ENCODE measurements at places on chromosomes 7 and 10.

GRCh38 chr10:18362892-18363291 is 222.7 kb downstream of the CACNB2 start:
- H3K27me3 ChIP-seq = peaks cover 12% of the 10 kb centered on the region
- H3K4me3 ChIP-seq = no peak overlapping the region
- no peak for DNase-seq
- H3K27ac ChIP-seq = no peak overlapping the region

DNA sequence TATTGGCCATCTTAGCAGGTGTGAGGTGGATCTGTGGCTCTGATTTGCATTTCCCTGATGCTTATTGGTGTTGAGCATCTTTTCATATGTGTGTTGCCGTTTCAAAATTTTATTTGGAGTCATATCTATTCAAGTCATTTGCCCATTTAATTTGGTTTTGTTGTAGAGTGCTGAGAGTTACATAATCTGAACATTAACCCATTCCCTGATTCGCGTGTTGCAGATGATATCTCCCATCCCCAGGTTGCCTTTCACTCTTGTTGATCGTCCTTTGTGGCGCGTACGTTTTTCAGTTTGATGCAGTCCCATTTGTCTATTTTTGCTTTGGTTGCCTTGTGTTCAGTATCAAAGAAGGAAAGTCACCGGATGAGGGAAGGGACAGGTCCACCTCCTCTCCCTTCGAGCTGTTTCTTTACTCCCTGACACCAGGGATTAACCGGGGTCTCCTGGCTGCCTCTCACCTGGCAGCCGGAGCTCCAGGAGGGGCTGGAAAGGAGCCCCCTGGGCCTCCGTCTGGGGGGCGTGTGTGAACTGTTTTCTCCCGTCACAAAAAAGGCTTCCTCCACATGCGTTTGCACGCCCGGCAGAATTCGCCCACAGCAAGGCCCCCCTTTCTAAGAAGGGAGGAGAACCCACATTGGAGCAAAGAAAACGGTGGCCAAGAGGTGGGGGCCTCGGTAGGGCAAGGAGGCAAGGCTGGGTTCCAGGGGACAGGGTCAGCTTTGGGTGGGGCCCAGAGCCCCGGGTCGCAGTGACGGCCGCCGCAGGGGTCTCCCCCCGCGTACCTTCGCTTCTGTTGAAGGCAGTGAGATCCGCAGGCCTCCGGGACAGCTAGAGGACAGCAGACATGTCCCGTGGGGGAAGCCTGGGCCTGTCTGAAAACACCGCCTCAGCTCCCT is 8.3 kb downstream of the MNX1 start:
- DNase-seq = peak; percentile 13
- H3K27ac ChIP-seq = no peak overlapping the region
- H3K4me1 ChIP-seq = peaks cover 23% of the 10 kb centered on the region
- H3K36me3 ChIP-seq = no peaks in the 10 kb centered on the region

DNA sequence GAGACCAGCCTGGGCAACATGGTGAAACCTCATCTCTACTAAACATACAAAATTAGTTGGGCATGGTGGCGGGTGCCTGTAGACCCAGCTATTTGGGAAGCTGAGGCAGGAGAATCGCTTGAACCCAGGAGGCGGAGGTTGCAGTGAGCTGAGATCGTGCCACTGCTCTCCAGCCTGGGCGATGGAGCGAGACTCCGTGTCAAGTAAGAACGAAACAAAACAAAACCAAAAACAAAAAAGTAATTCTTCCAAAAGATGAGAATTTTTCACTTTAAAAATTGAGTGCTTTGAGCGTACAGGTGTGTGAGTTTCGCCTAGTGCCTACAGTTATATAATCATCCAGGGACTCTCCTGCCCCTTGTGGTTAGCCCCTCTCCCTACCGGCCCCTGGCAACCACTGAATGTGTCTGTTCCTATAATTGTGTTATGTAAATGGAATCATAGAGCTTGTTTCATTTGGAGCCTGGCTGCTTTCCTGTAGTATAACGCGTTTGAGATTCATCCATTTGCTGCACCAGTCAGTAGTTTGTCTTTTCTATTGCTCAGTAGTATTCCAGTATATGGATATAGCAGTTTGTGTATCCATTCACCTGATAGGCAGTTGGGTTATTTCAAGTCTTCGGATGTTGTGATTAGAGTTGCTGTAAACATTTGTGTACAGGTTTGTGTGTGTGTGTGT is 80.0 kb downstream of the RBM33 start:
- DNase-seq = no peak
- no peaks in the 10 kb centered on the region for H3K27me3 ChIP-seq
- peaks cover 10% of the 10 kb centered on the region for H3K36me3 ChIP-seq
- H3K4me1 ChIP-seq = no peaks in the 10 kb centered on the region
- H3K27ac ChIP-seq = no peak overlapping the region
- no peak overlapping the region for H3K4me3 ChIP-seq

DNA sequence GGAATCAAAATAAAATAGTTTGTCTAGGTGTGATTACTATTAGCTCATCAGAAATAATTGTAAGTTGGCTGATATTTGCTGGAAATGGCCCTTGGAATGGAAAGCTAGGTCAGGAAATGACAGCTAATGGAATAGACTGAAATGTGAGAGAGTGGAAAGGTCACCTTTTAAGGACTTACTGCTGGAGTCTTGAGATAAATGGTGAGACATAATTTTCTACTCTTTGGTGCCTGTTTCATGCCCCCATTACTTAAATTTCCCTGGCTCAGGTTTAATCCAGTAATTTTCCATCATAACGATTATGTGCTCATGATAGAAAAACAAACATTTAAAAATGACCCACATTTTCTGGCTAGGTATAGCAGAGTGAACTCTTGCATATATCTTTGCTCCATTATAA is 123.6 kb downstream of the ADAM22 start:
- H3K4me3 ChIP-seq = no peak overlapping the region
- DNase-seq = no peak
- no peaks in the 10 kb centered on the region for H3K27me3 ChIP-seq
- no peak overlapping the region for H3K27ac ChIP-seq
- no peaks in the 10 kb centered on the region for H3K36me3 ChIP-seq

DNA sequence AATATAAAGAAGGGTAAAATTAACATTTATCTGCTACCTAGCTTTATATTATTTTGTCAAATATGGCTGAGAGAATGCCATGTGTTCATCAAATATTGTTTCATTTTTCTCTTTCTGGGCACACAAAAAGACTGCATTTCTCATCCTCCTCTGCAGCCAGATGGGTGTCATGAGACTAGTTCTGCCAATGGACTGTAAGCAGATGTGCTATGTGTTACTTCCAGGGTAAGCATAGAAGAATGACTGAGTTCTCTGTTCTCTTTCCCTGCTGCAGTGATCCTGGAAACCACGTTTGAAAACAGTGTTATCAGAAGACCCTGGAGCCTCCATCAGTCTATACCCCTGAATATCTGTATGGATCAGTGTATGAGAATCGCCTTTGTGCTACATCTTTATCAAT is 24.1 kb upstream of the SLK start:
- H3K27me3 ChIP-seq = peaks cover 16% of the 10 kb centered on the region
- H3K4me1 ChIP-seq = no peaks in the 10 kb centered on the region
- no peak for DNase-seq
- no peak overlapping the region for H3K27ac ChIP-seq

DNA sequence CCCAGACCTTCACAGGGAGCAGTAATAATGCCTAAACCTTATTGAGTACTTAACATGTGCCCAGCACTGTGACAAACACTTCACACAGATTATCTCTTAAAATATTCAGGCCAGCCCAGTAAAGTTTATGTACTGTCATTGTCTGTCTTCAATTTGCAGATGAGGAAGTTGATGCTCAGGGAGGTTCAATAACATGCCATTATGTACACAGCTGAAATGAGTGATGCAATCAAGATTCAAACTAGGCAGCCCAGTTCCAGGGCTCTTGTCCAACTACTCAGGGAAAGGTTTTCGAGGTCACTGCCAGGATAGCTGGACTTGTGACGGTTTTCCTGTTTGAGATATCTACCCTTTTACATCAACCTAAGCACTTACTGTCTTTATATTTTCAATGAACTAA is 56.1 kb downstream of the AUTS2 start:
- no peaks in the 10 kb centered on the region for H3K36me3 ChIP-seq
- H3K27me3 ChIP-seq = no peaks in the 10 kb centered on the region
- no peak overlapping the region for H3K27ac ChIP-seq
- peaks cover 47% of the 10 kb centered on the region for H3K4me1 ChIP-seq

- DNase-seq = no peak
- H3K27me3 ChIP-seq = no peaks in the 10 kb centered on the region
- peaks cover 46% of the 10 kb centered on the region for H3K36me3 ChIP-seq
- H3K27ac ChIP-seq = no peak overlapping the region
- no peak overlapping the region for H3K4me3 ChIP-seq
Observed at GRCh38 chr10:97456034-97456685, 10.2 kb downstream of the ZDHHC16 start.

- peaks cover 3% of the 10 kb centered on the region for H3K36me3 ChIP-seq
- no peak overlapping the region for H3K4me3 ChIP-seq
- H3K27ac ChIP-seq = peak overlapping the region; percentile 95
- peaks cover 46% of the 10 kb centered on the region for H3K4me1 ChIP-seq
- no peak for DNase-seq
Observed at GRCh38 chr10:58741673-58742072, 229.0 kb downstream of the BICC1 start.

- H3K4me1 ChIP-seq = peaks cover 15% of the 10 kb centered on the region
- H3K4me3 ChIP-seq = no peak overlapping the region
- H3K27me3 ChIP-seq = peaks cover 22% of the 10 kb centered on the region
- H3K27ac ChIP-seq = no peak overlapping the region
Observed at GRCh38 chr10:122567056-122567660, 6.6 kb downstream of the DMBT1 start.

DNA sequence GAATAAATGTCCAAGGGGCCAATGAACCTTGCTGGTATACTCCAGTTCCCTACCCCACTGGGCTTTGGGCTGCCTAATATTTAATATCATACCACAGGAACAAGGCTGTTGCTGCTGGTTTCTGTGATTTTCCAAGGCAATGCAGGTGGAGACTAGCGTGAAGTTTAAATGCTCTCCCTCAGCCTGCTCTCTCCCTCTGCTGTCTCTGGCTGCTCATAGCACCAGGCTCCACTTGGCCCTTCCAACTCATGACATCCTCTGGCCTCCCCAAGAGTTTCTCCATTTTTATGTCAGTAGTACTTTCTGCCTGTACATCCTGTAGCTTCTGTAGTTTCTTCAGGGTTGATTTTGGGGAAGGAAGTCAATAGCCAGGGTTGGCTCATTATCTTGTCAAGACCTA is 103.5 kb downstream of the LHFPL3 start:
- no peaks in the 10 kb centered on the region for H3K4me1 ChIP-seq
- H3K4me3 ChIP-seq = no peak overlapping the region
- no peaks in the 10 kb centered on the region for H3K36me3 ChIP-seq
- H3K27ac ChIP-seq = no peak overlapping the region
- DNase-seq = no peak

DNA sequence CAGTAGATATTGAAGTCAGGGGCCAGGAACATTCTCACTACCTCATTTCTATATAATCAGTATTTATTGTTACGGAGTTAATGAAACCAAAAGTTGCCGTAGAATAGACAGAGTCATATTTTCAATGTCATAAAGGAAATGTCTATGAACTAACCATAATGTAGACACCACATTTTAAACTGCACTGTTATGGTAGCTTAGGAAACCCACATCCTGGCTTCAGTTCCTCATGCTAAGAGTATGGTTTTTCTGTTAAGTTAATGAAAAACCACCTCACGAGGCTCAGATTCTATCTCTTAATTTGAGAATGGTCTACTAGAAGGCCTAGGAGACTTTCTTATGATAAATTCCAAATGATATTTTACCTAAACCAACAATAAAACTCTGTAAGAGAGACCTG is 166.5 kb downstream of the TMEM26 start:
- DNase-seq = no peak
- peaks cover 6% of the 10 kb centered on the region for H3K36me3 ChIP-seq
- no peak overlapping the region for H3K27ac ChIP-seq

- H3K4me1 ChIP-seq = no peaks in the 10 kb centered on the region
- H3K4me3 ChIP-seq = no peak overlapping the region
Observed at GRCh38 chr7:157996359-157997079, 591.1 kb downstream of the PTPRN2 start.

DNA sequence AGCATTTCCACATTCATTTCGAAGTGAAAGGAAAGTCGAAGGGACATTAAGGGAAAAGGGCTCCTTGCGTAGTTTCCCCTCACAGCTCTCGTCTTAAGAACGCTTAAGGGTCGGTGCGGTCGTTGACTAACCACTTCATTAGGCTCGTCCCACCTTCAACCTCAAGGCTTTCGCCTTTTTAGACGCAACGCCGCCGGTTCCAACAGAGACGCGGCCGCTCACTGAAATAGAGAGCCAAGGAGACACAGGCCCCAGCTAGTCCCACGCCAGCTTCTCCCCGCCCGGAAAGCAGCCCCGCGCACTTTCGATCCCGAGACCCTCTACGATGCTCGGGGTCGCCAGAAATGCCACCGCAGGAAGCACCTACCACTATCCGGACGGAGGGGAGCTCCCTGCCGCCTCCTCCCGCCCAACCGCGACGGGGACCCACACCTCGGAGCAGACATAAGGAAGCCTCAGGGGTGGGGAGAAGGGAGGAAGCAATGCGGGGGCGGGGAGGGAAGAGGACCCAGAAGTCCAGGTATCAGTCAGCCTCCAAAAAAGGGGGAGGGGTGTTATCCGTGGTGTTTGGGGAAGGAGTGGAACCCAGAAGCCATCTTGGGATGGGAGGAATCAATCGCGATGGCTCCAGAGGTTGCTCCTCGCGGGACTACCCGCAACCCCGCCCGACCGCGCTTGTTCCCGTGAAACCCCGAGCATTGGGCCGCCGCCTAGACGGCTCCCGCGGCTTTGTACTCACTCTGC is 559 bp downstream of the TRA2A start:
- H3K27me3 ChIP-seq = no peaks in the 10 kb centered on the region
- peak overlapping the region; percentile 100 for H3K27ac ChIP-seq
- H3K36me3 ChIP-seq = peaks cover 1% of the 10 kb centered on the region

DNA sequence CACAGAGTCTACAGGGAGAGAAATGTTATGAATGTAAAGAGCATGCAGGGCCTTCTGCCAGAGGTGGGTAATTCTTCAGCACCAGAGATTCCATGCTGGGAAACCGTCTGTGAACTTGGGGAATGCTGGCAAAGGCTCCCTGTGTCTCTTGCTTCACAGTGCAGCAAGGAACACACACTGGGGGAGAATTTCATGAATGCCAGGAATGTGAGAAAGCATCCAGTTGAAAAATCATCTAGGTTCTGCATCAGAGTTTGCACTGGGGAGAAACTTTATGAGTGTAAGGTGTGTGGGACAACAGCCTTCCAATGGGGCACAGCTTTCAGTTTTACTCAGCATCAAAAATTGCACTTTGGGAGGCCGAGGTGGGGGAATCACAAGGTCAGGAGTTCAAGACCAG is 224.3 kb upstream of the IGFBP3 start:
- peaks cover 8% of the 10 kb centered on the region for H3K36me3 ChIP-seq
- H3K27me3 ChIP-seq = no peaks in the 10 kb centered on the region
- DNase-seq = no peak
- H3K4me1 ChIP-seq = peaks cover 53% of the 10 kb centered on the region

DNA sequence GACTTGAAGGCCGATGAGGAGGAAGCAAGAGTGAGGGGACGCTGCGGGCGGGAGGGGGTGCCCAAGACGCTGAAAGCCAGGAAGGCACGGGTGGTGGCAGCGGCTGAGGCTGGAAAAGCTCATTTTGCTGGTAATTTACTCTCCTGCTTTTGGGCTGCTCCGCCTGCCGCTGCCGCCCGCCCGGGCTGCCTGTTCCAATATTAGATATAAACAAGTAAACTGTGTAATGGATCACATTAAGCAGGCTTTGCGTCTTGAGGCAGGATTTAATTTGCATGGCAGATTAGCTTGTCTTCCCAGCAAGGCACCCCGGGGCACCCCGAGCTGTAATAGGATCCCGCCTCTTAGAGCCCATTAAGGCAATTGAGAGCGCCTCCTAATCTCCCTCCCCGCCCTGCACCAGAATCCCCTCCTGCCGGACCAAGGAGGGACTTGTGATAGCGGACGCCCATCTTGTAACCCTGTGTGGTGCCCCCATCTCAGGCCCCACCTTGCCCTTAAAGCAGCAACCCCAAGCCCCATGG is 46.1 kb upstream of the SLF2 start:
- DNase-seq = no peak
- peaks cover 40% of the 10 kb centered on the region for H3K27me3 ChIP-seq
- no peaks in the 10 kb centered on the region for H3K36me3 ChIP-seq
- peaks cover 3% of the 10 kb centered on the region for H3K4me1 ChIP-seq

All from osteocyte (in vitro differentiated cells).